CD4-positive, alpha-beta T cell treated with Interferon alpha-2 for 1 hour (primary cell): ENCODE measurements at places on chromosomes 1 and 21.

- no peak for DNase-seq
These were observed 65.4 kb downstream of the RPE65 start for GRCh38 chr1:68384321-68384813.

GRCh38 chr1:93448983-93449804, 1.3 kb downstream of the FNBP1L start:
- no peak for DNase-seq

- DNase-seq, result no peak
These were observed 115.9 kb downstream of the NTMT2 start for GRCh38 chr1:170261669-170262068.

GRCh38 chr1:181802466-181802865, 259.0 kb downstream of the ZNF648 start:
- DNase-seq, result no peak

DNA sequence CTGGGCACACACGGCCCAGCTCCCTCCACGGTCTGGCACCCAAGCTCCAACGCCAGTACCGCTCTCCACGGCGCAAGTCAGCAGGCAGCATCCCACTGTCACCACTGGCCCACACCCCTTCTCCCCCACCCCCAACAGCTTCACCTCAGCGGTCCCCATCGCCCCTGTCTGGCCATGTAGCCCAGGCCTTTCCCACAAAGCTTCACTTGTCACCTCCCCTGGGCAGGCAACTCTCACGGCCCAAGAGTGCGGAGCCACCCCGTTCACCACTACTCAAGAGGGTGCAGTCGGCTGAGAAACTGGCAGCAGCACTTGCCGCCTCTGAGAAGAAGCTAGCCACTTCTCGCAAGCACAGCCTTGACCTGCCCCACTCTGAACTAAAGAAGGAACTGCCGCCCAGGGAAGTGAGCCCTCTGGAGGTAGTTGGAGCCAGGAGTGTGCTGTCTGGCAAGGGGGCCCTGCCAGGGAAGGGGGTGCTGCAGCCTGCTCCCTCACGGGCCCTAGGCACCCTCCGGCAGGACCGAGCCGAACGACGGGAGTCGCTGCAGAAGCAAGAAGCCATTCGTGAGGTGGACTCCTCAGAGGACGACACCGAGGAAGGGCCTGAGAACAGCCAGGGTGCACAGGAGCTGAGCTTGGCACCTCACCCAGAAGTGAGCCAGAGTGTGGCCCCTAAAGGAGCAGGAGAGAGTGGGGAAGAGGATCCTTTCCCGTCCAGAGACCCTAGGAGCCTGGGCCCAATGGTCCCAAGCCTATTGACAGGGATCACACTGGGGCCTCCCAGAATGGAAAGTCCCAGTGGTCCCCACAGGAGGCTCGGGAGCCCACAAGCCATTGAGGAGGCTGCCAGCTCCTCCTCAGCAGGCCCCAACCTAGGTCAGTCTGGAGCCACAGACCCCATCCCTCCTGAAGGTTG, 97.6 kb downstream of the PIK3R3 start:
- DNase-seq, result no peak

DNA sequence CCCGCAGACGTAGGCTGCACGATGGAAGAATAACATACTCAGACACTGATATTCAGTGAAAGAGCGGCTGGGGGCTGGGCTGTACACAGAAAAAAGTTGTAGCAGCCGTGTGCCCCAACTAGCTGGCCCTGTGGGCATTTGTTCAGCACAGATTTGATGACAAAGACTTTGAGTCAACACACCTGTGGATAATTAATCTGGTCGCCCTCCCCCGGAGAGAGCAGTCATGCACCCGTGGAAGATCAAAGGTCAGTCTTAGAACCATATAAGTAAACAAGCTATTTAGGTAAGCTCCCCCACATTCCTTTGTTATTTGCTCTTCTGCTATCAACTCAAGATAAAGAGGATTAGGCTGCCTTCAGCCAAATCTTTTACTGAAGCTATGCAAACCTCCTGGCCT, 148.4 kb upstream of the HMCN1 start:
- no peak for DNase-seq

GRCh38 chr1:210132582-210132981, 100.0 kb upstream of the SERTAD4 start:
- no peak for DNase-seq

- DNase-seq, result no peak
These were observed 3.5 kb downstream of the HAPLN2 start for GRCh38 chr1:156622581-156623297.

- DNase-seq, result no peak
These were observed 13.3 kb downstream of the CSF1 start for GRCh38 chr1:109923946-109924275.

DNA sequence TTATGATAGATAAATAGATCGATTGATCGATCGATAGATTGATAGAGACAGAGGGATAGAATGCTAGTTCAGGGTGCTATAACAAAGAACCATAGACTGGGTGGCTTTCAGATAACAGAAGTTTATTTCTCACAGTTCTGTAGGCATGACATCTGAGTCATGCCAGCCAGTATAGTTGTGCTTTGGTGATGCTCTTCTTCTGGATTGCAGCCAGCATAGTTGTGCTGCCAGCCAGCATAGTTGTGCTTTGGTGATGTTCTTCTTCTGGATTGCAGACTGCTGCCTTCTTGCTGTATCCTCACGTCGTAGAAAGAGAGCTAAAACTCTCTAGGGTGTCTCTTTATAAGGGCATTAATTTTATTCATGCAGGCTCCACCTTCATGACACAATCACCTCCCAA, 860.8 kb downstream of the BRINP3 start:
- DNase-seq, result no peak

- DNase-seq, result no peak
These were observed 2.8 kb downstream of the PERM1 start for GRCh38 chr1:978835-979743.

DNA sequence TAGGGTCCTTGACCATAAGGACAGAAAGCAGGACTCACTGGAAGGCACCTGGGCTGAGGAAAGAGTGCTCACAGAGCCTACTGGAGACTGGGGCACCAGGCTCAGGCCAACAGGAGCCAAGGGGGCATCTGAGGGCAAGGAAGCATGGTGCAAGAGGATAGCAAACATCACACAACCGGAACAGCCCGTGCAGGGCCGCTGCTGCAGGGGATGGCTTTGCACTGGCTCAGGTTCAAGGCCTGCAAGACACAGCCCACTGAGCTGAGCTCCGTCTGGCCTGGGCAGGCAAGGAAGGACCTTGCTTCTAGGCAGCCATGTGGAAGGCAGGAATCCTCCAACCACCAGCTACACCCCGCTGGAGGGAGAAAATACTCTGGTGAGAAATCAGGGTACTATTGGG, 59.8 kb upstream of the KIF26B start:
- DNase-seq, result no peak

DNA sequence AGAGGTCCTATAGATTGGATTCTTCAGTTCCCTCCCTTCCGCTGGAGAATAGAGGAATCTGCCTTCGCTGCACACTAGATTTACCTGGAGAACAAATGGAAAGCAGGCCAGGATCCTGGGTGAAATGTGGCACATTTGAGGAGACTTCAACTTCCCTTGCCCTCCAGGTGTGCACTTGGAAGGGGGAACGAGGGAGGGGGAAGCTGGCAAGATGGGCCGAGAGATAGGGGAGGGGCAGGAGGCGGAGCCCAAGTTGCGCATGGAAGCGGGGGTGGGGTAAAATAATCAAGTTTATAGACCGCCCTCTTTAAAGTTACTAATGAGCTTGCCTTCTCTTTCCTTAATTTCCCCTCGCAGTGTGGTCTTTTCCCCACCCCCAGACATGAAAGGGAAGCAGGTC, 155.7 kb upstream of the CAMK1G start:
- no peak for DNase-seq

DNA sequence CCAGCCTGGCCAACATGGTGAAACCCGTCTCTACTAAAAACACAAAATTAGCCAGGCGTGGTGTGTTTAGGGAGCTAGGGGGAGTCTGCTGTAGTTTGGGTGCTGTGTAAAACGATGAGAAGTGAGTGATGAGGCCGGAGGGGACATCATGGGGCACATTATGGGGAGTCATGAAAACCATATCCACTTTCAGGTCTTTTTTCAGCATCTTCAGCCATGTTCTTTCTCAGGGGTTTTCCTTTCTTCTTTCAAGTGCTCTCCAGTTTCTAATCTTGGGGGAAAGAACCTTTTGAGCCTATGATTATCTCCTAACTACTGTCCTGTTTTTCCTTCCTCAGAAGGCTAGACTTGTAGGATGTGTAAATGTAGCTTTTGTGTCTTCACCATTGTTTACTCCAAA, 14.4 kb downstream of the KDM4A start:
- DNase-seq, result no peak

- no peak for DNase-seq
These were observed 73.6 kb upstream of the SLC25A33 start for GRCh38 chr1:9465640-9466039.

GRCh38 chr1:36238433-36238832, 14.2 kb downstream of the THRAP3 start:
- DNase-seq, result no peak

- DNase-seq, result no peak
These were observed 78.9 kb downstream of the DENND1B start for GRCh38 chr1:197696372-197696771.

DNA sequence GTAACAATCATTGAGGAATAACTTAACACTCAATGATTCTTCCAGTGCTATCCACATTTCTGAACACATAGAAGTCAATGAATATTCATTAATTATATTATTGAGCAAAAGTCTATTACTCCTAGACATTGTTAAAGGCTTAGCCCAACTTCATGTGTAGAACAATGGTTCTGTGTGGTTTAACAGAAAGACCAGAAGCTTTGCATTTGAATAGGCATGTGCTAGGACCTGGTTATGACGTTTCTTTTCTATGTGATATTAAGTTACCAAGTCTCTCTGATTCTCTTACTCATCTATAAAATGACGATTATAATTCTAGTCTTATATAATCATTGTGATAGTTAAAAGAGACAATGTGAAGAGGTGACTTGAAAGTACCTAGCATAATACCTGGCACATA, 5.2 kb downstream of the NTMT2 start:
- no peak for DNase-seq

GRCh38 chr1:9289090-9289534, 3.6 kb upstream of the SPSB1 start:
- peak; percentile 77 for DNase-seq

DNA sequence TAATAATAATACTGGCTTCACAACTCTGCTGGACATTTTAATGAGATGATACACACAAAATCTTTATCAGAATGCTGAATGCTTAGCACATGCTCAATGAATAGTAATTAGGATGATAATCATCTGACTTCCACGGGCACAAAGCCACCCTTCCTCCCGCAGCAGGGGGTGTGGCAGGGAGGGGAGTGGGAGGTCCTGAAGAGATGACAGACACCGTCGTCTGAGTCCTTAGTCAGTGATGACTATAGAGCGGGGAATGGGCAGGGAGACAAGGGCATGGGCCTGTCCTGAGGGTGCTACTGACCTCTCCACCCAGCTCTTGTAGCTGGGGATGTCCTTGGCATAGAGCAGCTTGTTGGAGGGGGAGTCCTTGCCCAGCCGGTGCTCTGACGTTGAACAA, 117.6 kb upstream of the CD34 start:
- DNase-seq, result no peak

GRCh38 chr1:117110774-117111173, 10.8 kb downstream of the TRIM45 start:
- DNase-seq, result no peak

- DNase-seq, result no peak
These were observed 35.7 kb upstream of the MAN1C1 start for GRCh38 chr1:25580927-25581326.

DNA sequence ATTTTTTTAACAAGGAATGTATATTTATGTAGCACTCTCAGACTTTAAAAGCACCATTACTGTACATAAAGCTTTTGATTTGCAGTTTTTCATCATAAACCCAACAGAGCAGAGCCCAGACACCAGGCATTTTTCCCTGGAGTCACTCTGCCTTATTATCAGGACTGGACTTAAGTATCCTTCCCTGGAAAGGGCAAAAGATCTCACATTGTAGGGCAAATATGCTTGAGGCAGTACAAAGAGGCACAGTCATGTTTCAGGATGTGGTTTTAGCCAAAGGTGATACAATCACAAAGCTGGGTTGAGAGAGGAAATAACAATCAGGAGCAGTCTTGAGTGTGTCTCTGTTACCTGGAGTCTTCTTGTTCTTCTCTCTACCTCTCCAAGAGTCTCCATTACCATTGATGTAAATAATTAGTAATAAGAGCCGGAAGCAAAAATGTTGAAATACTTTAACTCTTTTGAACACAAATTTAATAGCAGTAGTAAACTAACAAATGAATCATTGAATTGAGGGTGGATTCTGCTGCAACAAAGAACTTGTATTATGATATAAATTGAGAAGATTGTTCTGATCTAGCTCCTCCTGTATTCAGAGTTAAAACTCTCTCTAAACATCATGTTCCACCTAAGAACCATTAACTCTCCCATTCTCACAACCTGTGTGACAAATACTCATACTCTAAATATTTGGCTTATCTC, 160.5 kb downstream of the LTN1 start:
- DNase-seq, result no peak

- no peak for DNase-seq
These were observed 23.0 kb upstream of the RAB4A start for GRCh38 chr1:229247871-229248270.

GRCh38 chr21:44866780-44867179, 6.7 kb downstream of the PTTG1IP start:
- no peak for DNase-seq

DNA sequence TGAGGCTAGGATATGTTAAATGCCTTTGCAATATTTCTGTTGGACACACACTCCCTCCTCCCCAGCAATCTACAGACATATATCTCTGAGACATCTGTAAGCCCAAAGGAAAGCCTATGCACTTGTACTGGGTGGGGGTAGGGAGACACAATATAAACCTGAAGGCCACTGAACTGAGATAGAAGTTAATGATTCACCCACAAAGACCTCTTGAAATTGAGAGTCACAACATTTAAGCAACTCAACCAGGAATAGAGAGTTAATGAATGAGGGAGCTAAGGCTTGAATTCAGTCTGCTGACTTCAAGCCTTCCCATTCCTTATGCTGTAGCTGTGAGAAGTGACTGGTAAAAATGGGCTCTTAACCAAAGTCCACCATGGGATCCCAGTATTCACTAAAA, 5.0 kb downstream of the OR10J1 start:
- DNase-seq, result no peak

DNA sequence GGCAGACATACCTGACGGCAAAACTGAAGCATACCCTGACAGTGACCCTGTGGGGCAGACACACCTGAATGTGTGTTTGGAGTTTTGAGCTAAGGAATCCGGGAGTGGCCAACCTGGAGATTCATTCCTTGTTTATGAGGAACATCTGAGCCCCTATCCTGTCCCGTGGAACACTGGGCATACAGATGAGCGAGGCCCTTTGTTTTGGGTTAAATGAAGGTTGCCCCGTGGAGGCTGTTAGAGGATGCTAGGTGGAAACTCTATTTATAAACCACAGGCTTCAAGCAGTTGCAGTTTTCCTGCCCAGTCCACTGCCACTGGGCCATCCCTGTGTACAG, 18.1 kb downstream of the GALNT2 start:
- no peak for DNase-seq

GRCh38 chr1:36160949-36161485, 5.1 kb downstream of the MAP7D1 start:
- peak; percentile 49 for DNase-seq

DNA sequence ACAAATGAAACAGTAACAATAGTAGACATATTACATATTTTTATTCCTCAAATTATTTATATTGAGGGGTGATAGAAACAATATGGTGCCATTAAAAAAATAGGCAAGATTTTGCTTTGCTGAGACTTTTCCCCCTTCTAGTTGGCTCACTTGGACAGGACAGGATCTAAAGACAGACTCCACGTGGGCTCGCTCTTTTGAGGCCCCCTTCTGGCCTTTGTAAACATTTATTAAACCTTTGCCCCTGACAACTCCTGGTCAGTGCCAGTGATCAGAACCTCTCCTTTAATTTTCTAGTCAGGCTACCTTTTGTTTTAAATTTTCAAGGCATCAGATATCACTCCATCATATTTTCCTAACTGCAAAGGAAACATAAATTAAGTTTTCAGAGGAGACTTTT, 49.7 kb upstream of the IFI44L start:
- no peak for DNase-seq
